ENCODE measurements at places on chromosomes 6 and 20.

- no peak for DNase-seq
Measured at GRCh38 chr20:20892328-20892727, 179.9 kb upstream of the RALGAPA2 start.

GRCh38 chr6:170134471-170135440 lies 156.1 kb downstream of the DLL1 start:
- DNase-seq, result no peak

DNA sequence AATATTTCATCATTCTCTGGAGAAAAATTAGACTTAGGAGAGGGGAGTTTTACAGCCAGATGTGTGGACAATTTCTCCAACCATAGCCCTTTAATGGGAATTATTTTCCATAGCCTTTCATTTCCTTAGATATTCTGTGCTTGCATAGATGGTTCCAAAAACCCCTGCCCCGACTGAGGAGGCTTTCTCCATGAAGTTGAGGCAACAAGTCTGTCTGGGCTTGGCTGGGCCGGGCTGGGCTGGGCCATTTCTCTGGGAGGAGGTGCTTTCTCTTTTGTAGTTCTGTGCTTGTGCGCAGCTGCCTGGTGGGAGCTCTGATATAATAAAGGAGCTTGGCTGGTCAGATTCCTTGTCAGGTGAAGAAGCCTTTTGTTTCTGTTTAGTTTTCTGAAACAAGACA lies 71.4 kb downstream of the SOBP start:
- DNase-seq, result peak; percentile 3

- no peak for DNase-seq
Measured at GRCh38 chr6:106101466-106101865, 15.3 kb downstream of the PRDM1 start.

GRCh38 chr6:104413767-104414166 lies 446.0 kb downstream of the HACE1 start:
- DNase-seq, result no peak

DNA sequence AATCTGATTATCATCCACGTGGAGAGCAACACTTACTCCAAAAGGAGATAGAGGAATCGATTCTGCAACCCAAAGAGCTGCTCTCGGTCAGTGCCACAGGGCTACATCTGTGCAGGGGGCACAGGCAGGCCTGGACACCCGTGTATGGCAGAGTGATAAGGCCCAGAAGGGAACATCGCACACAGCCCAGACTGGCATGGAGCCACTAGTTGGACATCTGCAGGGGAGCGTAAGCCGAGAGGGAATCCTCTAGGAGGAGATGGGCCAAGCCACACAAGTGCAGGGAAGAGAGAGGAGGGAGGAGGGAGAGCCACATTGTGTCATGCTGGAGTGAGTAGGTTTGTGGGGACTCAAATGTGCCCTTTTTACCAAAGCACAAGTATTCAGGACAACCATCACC lies 50.4 kb upstream of the ENTPD6 start:
- no peak for DNase-seq

- DNase-seq, result peak; percentile 29
Measured at GRCh38 chr20:63290677-63291472, 2.1 kb upstream of the COL20A1 start.

DNA sequence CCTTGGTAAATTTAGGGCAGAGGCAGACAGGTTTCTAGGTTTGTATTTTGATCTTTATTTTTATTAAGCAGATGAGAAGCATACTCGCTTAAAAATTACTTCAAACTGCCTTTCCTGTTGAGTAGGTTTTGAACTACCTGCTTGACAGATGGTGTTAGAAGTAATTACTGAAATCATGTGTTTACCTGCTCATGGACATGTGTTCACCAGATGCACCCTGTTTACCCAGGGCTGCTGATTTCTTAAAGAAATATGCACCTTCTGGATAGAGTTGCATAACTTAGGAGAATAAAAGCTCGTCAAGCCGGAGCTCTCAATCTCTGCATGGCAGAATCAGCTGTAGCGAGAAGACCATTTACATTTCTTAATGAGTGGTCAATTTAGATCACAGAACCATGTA lies 165.1 kb downstream of the CDKAL1 start:
- no peak for DNase-seq

GRCh38 chr20:21033817-21034216 lies 72.3 kb downstream of the LINC00237 start:
- no peak for DNase-seq

DNA sequence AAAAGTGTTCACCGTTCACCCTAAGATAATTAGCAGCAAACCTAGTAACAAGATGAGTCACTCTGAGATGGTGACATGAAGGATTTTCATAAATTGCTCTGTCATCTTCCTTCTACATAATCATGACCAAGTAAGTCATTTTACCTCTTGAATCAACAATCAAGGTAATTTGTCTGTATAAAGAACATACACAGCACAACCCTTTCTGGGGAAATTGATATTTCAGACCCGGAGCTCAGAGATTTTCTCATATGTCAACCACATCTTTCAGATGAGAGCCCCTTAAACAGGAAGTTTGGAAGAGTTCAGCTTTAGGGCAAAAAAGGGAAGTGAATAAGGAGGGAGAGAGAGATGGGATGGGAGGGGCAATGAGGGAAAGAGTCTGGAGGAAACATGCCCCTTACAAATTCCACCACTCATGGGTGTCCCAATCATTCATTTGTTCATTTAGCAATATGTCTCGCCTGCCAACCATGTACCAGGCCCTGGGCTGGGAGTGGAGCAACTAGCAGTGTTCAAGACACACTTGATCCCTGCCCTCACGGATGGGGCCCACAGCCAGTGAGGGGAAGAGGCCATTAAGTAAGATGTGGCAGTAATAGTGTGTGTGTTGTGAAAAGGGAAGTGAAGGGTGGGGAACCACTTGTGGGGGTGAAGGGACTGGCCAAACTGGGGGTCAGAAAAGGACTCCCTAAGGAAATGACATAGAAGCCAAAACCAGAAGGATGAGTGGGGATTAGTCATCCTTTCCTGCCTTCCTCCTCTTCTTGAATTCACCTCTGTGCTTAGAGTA lies 190.9 kb downstream of the MAFB start:
- peak; percentile 39 for DNase-seq

DNA sequence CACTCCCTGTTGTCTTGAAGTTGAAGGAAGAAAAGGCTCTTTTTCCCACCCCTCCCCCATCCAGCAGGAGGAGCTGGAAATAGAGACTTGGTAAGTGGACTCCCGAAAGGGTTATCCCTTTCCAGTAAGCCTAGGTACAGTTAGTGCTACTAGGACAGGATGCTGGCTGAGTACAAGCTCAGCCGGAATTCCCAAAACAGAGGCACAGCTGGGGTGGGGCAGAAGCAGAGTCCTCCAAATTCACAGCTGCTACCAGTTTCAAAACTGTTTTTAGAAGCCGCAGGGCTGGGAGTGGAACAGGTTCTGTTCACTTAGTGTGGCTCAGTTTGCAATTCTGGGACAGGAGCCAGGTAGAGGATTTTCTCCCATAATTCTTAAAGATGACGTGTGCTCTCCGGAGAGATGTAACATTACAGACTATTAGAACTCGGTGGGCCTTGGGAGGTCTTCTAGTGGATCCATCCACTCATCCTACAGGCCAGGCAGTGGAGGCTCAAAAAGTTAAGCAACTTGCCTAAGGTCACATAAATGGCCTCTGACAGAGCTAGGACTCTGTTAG lies 19.0 kb upstream of the UTRN start:
- DNase-seq, result peak; percentile 79

GRCh38 chr6:55003719-55004430 lies 157.3 kb downstream of the FAM83B start:
- no peak for DNase-seq

DNA sequence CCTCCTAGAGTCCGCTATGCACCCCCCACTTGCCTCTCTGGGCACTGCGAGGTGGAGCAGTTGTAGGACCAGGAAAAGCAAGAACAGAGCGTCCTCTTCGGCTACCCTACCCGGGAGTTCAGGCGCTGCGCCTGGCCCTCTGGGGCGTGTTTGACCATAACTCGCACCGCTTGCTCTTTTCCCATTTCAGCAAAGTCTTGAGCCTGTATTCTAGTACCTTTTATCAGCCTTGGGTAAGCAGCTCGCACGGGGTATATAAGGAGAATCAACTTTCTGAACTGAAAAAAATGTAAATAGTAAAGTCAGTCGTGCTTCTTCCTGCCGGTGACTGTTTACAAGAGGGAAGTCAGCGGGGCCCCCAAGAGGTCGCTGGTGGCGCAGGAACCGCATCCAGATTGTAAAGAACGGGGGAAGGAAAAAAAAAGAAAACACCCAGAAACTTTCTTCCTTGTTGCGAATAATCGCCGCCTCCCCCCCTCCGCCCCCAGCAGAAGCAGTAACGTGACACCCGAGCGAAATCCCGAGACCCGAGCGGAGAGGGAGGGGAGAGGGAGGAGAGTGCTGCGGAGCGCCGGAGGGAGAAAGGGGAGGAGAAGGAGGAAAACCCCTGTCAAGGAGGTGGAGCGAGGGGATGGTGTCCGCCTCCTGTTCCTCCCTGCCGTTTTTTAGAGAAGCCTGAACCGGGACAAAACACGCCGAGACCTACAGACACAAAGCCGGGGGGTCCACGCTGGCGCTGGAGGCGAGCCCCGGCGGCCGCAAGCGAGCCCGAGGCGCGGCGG lies at the start of gene UST:
Gene UST, plus strand, starts transcription at position 668 of the 782 bp plus-strand sequence. CDS start 401 bp downstream, outside the sequence.
- DNase-seq, result peak; percentile 95
